ENCODE measurements at places on chromosomes 5 and 9. TPM values are rescaled to one million over a fixed set of nuclear protein-coding genes. Genes with fewer than 3 reads are reported as not detected.

GRCh38 chr9:32707326-32707725, 71.9 kb upstream of the TAF1L start:
- DNase-seq, result no peak

DNA sequence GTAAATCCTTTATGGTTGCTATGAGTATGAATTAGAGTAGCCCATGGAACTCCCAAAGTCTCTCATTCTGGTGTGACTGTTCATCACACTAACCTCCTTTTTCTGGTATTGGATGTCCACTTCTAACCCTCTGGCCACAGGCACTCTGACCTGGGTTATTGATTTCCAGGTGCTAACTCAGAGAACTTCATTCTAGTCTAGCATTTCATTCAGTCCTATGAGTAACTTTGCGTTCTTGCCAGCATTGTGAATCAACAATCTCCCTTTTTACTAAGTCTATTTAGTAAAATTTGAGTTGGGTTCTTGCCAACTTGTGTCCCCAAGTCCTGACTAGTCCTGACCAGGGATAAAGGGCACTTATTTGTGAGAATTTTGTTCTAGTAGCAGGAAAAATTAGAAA, 103.5 kb downstream of the SNX18 start:
- no peak for DNase-seq

DNA sequence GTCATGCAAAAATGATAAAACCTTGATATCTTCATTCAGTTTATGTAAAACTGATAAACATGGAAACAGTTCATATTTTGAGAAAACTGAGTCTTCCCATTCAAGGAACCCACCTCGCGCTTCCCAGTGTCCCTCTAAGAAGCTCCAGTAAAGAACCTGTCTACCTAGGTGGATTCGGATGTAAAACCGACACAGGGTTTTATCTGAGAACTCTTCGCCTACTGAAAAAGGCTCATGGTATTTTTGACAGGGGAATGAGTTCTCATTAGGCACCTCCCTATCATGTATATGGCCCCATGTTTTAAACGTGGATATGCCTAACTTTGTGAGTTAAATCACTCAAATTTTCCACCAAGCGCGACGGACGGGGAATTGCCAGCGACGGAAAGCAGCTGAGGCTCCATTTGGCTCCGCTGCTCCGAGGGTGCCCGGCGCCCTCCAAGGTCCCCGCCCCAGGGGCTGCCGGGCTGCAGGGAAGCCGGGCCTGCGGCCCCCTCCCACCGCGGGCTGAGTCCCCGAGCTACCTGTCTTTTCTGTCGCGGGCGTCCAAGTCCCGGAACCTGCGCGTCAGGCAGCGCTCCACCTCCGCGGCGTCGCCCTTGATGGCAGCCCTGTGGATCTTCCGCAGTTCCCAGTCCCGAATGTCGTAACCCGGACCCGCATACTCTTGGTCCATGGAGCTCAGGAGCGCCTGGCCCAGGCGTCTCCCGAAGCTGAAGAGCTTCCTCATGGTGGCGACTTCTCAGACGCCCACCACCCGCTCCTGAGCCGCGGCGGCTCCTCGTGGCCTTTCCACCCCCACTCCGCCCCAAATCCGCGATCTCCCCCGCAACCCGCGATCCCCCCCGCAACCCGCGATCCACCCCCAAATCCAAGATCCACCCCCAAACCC, 594 bp downstream of the ANKRD18A start:
- no peak for DNase-seq

- DNase-seq, result no peak
These were observed 1193.5 kb downstream of the DTWD2 start for GRCh38 chr5:117794847-117795246.

DNA sequence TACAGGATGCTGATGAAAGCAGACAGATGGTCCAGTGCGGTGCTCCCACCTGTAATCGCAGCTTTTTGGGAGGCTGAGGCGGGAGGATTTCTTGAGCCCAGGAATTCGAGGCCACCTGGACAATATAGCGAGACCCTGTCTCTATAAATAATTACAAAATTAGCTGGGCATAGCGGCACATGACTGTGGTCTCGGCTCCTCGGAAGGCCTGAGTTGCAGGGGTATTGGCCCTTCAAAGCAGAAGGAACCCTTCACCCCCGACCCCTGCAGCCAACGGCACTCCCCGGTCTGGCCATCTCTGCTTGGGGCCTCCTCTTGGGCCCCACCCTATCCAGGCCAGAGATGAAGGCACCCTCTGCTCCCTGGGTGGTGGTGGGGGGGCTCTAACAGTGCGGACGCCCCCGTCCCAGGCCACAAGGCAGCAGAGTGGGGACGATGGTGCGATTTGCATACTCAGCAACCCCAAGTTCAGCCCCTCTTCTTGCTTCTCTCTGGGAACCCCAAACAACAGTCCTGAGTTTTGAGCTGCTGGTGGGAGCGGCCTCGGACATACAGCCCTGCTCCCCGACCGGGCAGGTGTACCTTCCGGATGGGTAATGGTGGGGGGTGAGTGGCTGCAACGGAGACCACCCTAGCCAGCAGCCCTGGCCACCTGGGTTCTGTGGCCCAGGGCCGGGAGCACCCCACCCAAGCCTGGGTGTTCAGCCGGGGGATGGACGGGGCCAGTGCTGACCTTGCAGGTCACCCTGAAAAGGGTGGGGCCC, 50.7 kb downstream of the NACC2 start:
- DNase-seq, result no peak

- DNase-seq, result no peak
These were observed 75.7 kb upstream of the CCDC112 start for GRCh38 chr5:115372146-115372545.

GRCh38 chr9:3473405-3473804, 52.4 kb downstream of the RFX3 start:
- DNase-seq, result no peak

GRCh38 chr5:157143127-157143971, 684 bp upstream of the MED7 start:
- peak; percentile 12 for DNase-seq

DNA sequence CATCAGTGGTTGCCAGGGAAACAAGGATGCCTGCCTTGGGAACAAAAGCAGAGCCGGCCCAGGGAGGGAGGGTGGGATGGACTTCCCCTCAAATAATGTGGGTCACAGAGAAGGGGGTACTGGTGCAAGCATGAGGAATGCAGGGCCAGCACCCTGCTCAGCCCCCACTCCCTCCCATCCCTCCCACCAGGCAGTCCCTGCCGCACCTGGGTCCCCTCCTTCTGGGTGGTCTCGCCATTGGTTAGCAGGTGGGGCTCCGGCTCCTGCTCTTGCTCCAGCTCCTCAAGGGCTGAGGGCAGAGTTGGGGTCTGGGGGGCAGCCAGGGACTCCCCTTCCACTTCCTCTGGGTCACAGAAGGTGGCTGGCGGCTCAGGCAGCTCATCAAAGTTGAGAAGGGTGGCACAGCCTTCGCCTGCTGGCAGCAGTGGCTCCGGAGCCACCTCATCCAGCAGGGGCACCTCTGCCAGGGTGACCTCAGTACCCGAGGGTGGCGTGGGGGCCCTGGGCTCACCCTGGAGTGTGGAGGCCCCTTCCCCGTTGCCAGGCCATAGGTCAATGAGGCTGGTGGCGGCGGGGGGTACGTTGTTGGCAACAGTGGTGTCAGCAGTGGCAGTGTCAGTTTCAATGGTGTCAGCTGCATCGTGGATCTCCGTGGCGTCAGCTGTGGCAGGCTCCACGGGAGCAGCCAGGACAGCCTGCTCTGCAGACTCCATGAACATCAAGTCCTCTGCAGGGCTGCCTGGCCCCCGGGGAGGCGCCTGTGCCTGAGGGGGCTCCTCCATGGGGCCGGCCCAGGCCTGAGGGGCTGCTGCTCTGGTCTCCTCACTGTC, 11.5 kb downstream of the PRR7 start:
- no peak for DNase-seq

DNA sequence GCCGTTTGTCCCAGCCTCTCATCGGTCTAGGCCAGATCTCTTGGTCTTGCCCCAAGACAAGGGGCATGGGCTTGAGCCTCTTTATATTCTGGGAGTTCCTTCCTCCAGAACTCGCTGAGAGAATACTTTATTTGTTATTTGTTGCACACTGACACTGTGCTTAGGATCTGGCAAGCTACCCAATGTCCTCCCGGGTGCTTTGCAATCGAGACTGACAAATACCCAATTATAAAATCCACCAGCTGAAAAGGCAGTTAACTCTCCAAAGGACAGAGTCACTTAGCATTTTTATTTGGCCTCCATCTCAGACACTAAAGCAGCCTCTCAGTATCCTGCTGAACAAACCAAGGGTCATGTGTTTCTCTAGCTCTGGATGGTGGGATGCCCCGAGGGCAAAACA, 500.2 kb upstream of the DAP start:
- DNase-seq, result no peak

- DNase-seq, result no peak
These were observed 3.2 kb downstream of the MAP1B start for GRCh38 chr5:72110394-72111013.

DNA sequence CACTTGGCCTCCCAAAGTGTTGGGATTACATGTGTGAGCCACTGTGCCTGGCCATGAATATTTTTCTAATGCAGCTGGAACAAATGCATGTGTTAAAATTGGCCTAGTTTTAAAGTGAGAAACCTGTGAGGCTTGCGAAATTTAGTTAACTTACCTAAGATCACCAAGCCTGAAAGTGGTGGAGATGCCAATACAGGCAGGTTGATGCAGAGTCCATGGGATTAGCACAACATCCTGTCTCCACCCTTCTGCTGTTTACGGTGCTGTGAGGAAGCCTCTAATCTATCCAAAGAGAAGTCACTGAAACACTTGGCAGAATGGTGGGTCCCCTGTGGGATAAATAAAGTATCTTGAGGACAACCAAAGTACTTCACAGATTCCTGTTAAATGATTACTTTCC, 98.2 kb downstream of the PCSK5 start:
- no peak for DNase-seq

DNA sequence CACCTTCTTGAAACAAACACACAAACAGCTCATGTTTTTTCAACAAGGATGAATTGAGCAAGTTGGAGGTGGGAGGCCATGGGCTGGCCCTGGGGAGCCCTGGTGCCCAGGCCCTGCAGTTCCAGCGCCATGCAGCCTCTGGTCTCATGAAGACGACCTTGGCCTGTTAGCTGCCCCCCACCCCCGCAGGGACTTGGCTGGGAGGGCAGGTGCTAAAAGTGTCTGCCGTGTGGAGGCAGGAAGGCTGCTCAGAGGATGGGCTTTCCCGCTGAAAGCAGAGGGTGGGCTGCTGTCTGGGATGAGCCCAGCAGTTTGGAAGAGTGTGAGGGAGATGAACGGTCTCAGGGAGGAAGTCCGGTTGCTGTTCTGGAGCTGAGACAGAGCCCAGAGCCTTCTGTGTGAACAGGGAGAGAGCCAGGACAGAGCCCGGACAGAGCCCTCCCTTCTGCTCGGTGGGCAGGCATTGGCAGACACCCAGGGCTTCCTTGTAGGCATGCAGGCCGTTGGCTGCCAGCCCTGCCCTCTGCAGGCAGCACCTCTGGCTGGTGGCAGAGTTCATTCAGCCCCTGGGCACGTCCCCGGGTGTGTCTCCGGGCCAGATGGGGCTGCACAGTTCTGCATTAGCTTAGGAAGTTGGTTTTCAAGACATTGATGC, 18.7 kb downstream of the ROPN1L start:
- no peak for DNase-seq

DNA sequence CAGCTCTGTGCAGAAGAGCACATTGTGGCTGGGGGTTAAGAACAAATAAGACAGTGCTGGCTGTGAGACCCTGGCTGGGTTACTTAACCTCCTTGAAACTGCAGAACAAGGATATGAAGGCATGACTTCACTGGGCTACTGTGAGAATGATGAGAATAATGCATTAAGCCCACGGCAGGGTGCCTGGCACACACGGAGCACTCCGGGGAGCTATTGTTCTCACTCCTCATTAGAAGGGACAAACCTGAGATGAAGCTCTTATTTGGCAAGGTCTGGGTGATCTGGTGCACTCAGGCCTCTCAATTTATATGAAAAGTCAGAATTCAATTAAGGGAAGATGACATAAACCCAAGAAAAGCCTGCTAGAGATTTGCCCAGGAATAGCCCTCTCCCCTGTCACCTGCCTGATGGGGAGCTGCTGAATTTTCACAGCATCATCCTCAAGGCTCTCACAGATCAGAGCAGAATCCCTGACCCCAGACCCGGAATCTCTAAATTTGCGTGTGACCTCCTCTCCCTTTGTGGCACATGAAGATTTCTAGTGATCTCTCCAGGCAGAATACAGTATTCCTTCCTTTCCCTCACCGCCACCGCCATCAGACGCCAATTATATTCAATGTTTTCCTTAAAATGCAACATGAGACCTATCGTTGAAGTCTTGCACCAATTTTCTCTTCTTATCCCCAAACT, 102.1 kb downstream of the COL23A1 start:
- DNase-seq, result no peak

DNA sequence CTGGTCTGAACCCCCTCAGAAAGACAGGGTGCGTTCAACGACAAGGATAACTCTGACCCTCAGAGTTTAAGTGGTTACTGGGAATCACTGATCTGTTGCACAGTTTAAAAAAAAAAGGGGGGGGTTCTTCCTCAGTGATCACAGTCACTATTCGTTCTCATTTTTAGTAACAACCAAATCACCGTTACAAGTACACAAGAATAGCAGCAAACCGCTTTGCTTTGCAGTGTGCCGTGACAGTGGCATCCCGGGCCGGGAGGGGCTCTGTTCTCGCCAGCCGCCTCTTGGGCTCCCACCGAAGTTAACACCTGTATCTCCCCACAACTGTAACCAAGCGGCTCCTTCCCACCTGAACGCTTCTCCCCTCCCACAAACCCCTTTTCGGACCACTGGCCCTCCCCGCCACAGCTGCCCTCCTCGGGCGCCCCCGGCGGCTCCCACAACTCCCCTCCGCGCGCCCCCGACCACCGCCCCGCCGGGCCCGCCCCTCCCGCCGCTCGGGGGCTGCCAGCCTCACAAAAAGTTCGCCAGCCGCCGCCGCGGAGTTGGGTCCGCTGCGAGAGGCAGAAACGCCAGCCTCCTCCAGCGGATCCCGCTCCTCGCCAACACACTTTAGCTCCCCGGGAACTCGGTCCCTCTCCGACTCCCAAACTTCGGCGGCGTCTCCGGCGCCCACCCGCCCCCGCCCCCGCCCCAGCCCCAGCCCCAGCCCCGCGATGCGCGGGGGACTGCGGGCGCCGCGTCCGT, 1.2 kb downstream of the SSBP2 start:
- DNase-seq, result no peak

DNA sequence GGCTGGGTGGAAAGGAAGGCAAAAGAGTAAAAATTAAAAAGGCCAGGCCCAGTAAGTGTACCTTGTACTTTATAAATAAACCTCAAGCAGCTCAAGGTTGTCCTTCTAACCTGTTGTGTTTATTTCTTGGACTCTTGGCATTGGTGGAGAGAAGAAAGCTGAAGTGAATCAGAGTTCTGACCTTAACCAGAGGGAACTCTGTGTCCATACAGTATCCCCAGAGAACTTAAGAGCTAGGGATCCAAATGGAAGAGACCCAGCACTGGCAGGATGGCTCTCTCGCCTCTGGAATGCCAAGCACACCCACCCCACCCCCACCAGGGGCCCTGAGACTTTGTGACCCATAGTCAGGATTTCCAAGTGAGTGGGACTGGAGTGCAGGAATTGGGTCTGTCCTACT, 14.2 kb downstream of the NUDT2 start:
- DNase-seq, result no peak

GRCh38 chr9:98533132-98533531, 175.6 kb downstream of the GABBR2 start:
- DNase-seq, result no peak

- DNase-seq, result no peak
These were observed 502.8 kb downstream of the BNC2 start for GRCh38 chr9:16367605-16368231.

C5orf34 gene
- 6.3 TPM for total RNA-seq

FREM1 gene
- not detected for total RNA-seq

SNAPC4 gene
- 10.8 TPM for total RNA-seq

PALM2AKAP2 gene
- 0.44 TPM for total RNA-seq

MYO10 gene
- 71.9 TPM for total RNA-seq

ESM1 gene
- not detected for total RNA-seq

SPAG8 gene
- total RNA-seq, result 0.90 TPM

SOHLH1 gene
- not detected for total RNA-seq

ANKDD1B gene
- 0.10 TPM for total RNA-seq
